ENCODE measurements at places on chromosomes 12 and 14.
A peak's percentile ranks its signal among the peaks of the same experiment; 100 is the strongest.

GRCh38 chr12:4027412-4027811 lies 154.2 kb upstream of the PARP11 start:
- DNase-seq, result peak; percentile 21

- DNase-seq, result no peak
Observed at GRCh38 chr14:98946940-98947339, 325.1 kb downstream of the BCL11B start.

GRCh38 chr12:12716793-12717585 lies at the start of gene CDKN1B:
Gene CDKN1B, plus strand, starts transcription at chr12:12717368. Its CDS starts 472 bp downstream, at chr12:12717840.
- DNase-seq, result peak; percentile 95

GRCh38 chr12:119938049-119938667 lies 50.9 kb upstream of the BICDL1 start:
- DNase-seq, result peak; percentile 40

- DNase-seq, result peak; percentile 49
Observed at GRCh38 chr12:726281-727140, 25.9 kb upstream of the WNK1 start.

DNA sequence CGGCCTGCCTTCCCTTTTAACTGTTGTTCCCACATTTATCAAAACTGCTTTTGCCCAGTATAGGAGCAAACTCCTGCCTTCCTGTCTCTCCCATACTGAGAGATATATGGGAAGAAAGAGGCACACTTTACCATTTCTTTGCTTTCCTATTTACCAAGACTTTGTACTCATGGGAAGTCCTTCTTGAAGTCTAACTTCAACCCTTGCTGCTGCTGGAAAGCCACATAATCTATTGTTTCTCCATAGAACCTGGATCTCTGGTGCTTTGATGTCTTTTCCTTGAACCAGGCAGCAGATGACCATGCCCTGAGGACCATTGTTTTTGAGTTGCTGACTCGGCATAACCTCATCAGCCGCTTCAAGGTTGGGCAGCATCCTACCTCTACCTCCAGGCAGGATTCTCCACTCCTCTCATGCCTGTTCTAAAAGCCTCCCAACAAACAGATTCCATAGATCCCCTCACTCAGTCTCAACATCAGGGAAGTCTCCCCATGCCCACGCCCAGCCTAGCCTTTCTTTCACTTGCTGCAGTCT lies 18.4 kb downstream of the PPP1R1A start:
- no peak for DNase-seq

DNA sequence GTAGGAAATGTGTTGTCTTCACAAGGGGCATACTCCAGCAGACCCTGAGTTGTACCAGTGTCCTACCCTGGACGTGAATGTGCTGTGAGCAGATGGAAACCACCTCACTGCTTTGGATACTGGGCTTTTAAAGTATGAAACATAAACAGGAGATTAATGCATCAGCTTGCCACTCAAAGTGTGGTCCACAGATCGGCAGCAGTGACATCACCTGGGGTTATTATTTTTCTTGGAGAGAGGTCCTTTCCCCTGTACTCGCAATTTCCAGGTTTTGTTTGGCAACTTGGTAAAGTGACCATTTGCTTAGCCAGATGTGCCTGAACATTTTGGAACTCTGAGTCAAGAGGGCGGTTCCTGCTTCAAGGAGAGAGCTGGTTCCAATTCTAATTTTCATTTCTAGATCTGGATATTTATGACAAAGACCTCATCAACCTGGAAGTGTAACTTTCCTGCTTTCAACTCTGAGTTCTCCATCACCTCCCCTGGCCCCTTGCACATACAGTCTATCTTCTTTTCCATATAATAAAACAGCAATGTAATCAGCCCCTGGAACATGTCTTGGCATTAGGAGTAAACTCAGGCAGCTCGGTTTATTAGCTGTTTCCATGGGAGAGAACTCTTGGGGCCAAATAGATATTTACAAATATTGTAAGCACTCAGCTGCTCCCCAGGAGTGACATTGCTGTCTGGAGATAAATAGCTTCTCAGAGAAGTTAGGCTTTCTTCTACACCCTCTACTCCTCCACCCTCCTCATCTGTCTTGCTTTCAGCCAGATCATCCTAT lies 237.0 kb upstream of the TBX3 start:
- peak; percentile 90 for DNase-seq

- no peak for DNase-seq
Observed at GRCh38 chr14:92322516-92322915, 449 bp upstream of the SLC24A4 start.

- no peak for DNase-seq
Observed at GRCh38 chr12:2692080-2692479, 102.7 kb upstream of the FKBP4 start.

DNA sequence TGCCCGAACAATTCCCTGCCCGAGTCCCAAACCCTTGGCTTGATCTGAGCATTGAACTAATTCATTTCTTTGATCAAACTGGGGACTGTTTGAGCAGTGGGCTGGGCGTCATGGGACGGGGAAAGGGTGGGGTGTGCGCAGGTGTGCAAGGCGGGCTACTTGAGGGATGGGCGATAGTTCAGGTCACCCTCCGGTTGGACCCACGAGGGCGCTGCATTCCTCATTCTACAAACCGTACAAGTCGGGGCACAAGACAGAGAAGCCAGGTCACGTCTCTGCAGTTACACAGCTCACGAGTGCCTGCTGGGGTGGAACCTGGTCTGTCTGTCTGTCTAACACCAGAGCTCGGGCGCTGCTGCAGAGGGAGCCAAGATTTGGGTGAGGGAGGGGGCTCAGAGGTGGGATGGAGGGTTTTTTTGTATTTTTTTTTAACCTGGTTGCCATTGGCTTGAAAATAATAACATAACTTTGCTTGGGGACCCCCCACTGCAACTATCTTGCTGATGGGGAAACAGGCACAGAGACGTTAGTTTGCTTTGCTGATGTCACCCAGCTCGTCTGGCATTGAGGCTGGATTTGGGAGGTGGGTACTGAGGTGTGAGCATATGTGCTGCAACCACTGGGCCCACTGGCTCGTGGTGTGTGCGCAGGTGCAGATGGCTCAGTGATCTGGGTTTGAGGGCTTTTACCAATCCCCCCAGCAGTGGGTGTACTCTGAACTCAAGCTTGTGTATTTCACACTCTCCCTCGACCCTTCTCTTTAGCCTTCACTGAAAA lies 7.6 kb upstream of the RTL1 start:
- DNase-seq, result no peak

GRCh38 chr12:43621262-43621661 lies 69.3 kb upstream of the ADAMTS20 start:
- no peak for DNase-seq

GRCh38 chr12:77540097-77540496 lies 290.6 kb upstream of the NAV3 start:
- DNase-seq, result no peak

All from M059J (cell line).